ENCODE measurements at places on chromosomes 5 and 9.
A peak's percentile ranks its signal among the peaks of the same experiment; 100 is the strongest.

DNA sequence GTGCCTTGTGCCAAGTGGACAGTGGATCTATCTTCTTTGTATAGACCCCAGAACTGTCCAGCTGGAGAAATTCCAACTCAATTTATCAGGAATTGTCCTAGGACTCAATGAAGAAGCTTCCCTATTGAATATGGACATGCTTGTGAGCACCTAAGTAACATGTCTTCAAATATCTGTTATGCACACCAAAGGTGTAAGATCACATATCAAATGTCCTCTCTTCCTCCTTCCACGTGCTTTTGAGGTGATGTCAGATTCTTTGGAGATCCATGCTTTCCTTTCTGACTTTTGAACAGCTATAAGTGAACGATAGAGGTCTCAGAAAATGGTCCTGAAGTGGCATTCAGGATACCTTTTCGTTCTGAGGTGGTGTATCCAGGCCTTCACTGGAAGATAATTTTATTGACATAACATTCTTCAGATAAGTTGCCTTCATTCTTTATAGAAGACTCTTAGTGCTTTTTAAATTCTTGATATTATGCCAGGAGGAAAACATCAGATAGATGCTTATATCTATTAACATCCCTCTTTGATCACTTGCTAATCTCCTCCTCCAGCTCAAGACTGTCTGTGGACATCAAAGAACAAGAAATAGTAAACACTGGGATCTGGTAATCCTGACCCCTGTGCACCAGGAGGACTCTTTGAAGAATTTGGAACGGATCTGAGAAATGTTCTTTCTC lies 246.4 kb downstream of the SMARCA2 start:
- DNase-seq = no peak

GRCh38 chr9:98532147-98532546 lies 176.6 kb downstream of the GABBR2 start:
- no peak for DNase-seq

DNA sequence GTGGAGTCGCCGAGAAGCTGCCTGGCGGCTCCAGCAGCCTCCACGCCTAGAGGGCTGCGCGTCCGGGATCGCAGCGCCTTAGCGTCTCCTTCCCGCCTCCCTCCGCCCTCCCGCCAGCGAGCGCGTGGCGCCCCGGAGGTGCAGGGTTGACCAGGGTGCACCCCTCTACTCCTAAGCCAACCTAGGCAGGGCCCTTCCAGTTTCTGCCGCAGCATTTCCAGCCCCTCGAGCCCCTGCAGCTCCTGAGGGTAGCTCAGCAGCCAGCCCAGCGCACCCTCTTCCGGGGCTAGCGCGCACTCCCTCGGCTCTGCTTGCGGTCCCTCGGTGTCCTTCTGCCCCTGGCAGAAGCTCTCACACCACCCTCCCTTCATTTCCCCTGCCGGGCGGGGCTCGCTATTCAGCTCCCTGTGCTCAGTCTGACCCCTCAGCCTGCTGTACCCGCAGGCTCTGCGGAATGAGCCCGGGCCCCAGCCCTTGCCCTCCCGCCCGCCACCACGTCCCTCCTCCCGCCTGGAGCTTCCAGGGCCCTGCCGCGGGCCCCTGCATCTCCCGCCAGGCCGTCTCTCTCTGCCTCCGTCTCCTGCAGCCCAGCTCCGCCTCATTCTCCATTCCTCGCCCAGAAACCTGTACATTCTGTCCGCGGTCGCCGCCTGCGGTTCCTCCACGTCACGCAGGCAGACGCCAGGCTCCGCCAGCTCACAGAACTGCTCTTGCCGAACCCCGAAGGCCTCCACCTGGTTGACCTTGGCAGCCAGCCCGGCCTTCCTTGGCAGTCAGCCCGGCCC lies 61.8 kb downstream of the SPATA31C2 start:
- peak; percentile 55 for DNase-seq

DNA sequence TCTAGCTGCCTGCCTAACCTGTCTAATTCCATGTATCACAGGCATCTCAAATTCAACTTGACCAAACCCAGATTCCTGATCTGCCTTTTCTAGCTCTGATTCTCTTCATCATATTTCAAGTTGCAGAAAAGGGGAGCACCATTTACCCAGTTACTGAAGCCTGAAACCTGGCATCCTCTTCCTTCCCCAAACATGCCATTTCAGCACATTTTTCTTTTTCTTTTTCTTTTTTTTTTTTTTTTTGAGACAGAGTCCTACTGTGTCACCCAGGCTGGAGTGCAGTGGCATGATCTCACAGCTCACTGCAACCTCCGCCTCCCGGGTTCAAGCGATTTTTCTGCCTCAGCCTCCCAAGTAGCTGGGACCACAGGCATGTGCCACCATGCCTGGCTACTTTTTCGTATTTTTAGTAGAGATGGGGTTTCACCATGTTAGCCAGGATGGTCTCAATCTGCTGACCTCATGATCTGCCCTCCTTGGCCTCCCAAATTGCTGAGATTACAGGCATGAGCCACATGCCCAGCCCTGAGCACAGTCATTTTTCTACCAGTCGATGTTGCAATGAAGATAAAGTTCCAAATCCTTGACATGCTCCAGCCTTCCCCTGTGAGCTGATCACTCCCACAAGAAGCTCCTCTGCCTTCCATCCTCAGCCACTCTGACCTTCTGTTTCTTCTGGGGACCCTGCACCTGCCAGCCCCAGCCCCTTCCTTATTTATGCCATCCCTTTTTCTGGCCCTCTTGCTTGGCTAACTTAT lies 32.2 kb downstream of the ACER2 start:
- DNase-seq = no peak

GRCh38 chr5:149870232-149870631 lies 74.4 kb downstream of the PDE6A start:
- DNase-seq = no peak

Measured in psoas muscle (tissue), 8 donors.